H1 (cell line): ENCODE measurements at places on chromosomes 12 and 14. TPM values are rescaled to one million over a fixed set of nuclear protein-coding genes. Genes with fewer than 3 reads are reported as not detected.

Gene NTS
- total RNA-seq, result 32.6 and 36.6 TPM in 2 replicates

Gene SIRT4
- 2.3 and 4.1 TPM in 2 replicates for total RNA-seq

Gene DHRS2
- total RNA-seq, result 0.44 and 1.1 TPM in 2 replicates

Gene MANSC4
- not detected in 2 replicates for total RNA-seq

Gene OTX2
- 33.9 and 37.6 TPM in 2 replicates for total RNA-seq

Gene CIROP
- total RNA-seq, result not detected in 2 replicates

Gene P2RX2
- total RNA-seq, result 0.84 and 1.5 TPM in 2 replicates

Gene TPH2
- total RNA-seq, result 0.90 and 1.1 TPM in 2 replicates

Gene LYZ
- 0.34 TPM in 1 of 2 replicates, not detected in the other for total RNA-seq

Gene TAS2R30
- 0.75 and 1.0 TPM in 2 replicates for total RNA-seq

Gene ACVRL1
- total RNA-seq, result 0.09 TPM in 1 of 2 replicates, not detected in the other

Gene GPR132
- total RNA-seq, result not detected in 2 replicates

Gene TAMALIN
- 4.1 and 4.9 TPM in 2 replicates for total RNA-seq

Gene CCDC88C
- total RNA-seq, result 55.4 and 57.7 TPM in 2 replicates

Gene HVCN1
- total RNA-seq, result 5.6 and 5.8 TPM in 2 replicates

Gene DYRK4
- 9.7 and 10.5 TPM in 2 replicates for total RNA-seq

Gene RPL10L
- total RNA-seq, result not detected in 2 replicates

Gene ADAM21
- not detected in 2 replicates for total RNA-seq

Gene RBMS2
- 25.5 and 31.3 TPM in 2 replicates for total RNA-seq

Gene ZBTB42
- total RNA-seq, result 2.8 and 2.9 TPM in 2 replicates

Gene WSCD2
- 1.7 and 2.2 TPM in 2 replicates for total RNA-seq

Gene UNG
- total RNA-seq, result 160 and 163 TPM in 2 replicates

Gene SLC25A29
- total RNA-seq, result 135 TPM in 2 replicates

Gene NAA30
- 20.3 and 21.9 TPM in 2 replicates for total RNA-seq

Gene OTUB2
- total RNA-seq, result 4.1 and 4.2 TPM in 2 replicates

Gene LHX5
- total RNA-seq, result 0.47 and 0.63 TPM in 2 replicates

Gene GPR68
- 0.22 and 0.33 TPM in 2 replicates for total RNA-seq

Gene IAPP
- total RNA-seq, result not detected in 2 replicates

Gene TMCC3
- total RNA-seq, result 3.2 and 4.1 TPM in 2 replicates

Gene SLC38A4
- total RNA-seq, result 15.4 and 15.5 TPM in 2 replicates

Gene GLI1
- total RNA-seq, result 20.6 and 23.5 TPM in 2 replicates

Gene SLC25A47
- not detected in 2 replicates for total RNA-seq

Gene PLEKHG7
- not detected in 2 replicates for total RNA-seq

Gene OLR1
- total RNA-seq, result not detected in 2 replicates

Gene NRXN3
- 3.0 and 4.1 TPM in 2 replicates for total RNA-seq

Gene FGF6
- not detected in 2 replicates for total RNA-seq

Gene VRTN
- total RNA-seq, result 148 and 154 TPM in 2 replicates

Gene ZNF891
- total RNA-seq, result 3.1 TPM in 2 replicates

Gene FAM90A1
- 0.13 TPM in 1 of 2 replicates, not detected in the other for total RNA-seq

Gene AKAP3
- 1.0 and 1.3 TPM in 2 replicates for total RNA-seq

Gene MYF5
- not detected in 2 replicates for total RNA-seq

Gene VPS33A
- 40.2 and 41.8 TPM in 2 replicates for total RNA-seq

Gene LBHD2
- not detected in 2 replicates for total RNA-seq

Gene DPPA3
- 1.2 and 1.6 TPM in 2 replicates for total RNA-seq

Gene TMEM119
- 0.48 and 0.61 TPM in 2 replicates for total RNA-seq

Gene CRIP2
- 4.0 and 4.2 TPM in 2 replicates for total RNA-seq

Gene SERPINA3
- not detected in 2 replicates for total RNA-seq

Gene DHH
- total RNA-seq, result 0.11 and 0.13 TPM in 2 replicates

Gene TMPRSS12
- not detected in 2 replicates for total RNA-seq

Gene OR4E2
- total RNA-seq, result not detected in 2 replicates
